ENCODE measurements at places on chromosomes 6 and 20.

GRCh38 chr6:56642366-56643261 is at the start of gene DST:
TSS of gene DST (minus strand) at chr6:56642889.
- peak; percentile 94 for DNase-seq

DNA sequence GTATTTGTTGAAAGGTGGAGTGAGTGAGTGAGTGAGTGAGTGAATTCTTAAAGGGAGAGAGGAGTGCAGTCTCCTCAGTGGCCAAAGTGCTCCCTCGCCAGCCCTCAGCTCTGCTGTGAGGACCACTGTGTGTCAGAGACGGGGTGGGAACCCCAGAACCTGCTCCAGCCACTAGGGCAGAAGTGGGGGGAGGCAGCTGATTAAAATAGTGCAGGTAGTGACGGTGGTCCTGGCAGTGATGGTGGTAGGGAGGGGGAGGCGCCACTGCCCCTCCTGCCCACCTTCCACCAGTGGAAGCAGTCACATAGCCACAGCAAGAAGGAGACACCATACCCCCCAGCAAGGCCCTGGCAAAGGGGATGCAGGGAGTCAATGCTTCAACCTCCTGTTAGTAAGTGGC is 133.5 kb downstream of the PHACTR3 start:
- no peak for DNase-seq

GRCh38 chr6:111985202-111985731 is 68.6 kb upstream of the CCN6 start:
- DNase-seq: peak; percentile 95

DNA sequence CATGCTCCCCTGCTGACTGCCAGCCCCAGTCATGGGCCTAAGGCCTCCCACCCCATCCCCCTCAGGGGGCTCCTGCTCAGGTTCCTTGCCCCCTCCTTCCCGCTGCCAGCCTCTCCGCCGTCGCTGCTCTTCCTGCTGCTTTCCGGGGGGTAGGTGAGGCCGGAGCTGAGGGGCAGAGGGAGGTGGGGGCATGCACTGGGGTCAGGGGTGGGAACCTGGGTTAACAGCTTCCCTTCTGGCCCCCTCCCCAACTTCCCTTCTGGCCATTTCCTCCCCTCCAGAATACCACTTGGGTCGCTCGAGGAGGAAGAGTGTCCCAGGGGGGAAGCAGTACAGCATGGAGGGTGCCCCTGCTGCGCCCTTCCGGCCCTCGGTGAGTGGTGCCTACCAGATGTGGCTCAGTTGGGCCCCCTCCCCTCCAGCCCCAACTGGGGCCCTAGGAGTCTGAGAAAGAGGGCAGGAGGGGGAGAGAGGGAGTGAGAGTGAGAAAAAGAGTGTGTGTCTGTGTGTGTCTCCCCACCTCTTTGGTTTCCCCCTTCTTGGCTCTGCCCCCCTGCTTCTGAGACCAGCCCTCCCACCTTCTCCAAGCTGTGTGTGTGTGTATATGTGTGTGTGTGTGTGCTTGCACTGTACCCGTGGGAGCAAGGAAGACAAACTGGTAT is 12.1 kb downstream of the SYNGAP1 start:
- DNase-seq: no peak

- DNase-seq: no peak
Observed at GRCh38 chr6:159985296-159985945, 16.5 kb downstream of the IGF2R start.

GRCh38 chr6:45710304-45710821 is 305.3 kb downstream of the CLIC5 start:
- peak; percentile 25 for DNase-seq

DNA sequence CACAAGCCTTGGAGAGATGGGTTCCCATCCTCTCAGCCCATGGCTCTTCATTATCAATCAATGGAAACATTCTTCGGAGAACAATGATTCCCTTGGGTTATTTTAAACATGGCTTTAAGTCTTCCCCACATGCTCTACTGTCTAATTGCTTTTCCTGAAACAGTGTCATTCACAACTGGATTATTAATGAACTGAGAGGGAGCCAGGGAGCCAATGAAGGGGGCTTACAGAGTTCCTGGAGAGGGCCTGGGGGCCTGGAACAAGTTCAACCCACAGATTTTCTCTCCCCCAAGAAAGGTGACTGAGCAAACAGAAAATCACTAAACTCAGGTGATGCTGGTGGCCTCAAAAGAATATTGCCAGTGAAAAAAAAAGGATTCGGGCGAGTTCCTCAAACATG is 1.3 kb upstream of the PPP1R16B start:
- DNase-seq: no peak
